Kasumi-1 (cell line): ENCODE measurements at places on chromosomes 1 and 21.

DNA sequence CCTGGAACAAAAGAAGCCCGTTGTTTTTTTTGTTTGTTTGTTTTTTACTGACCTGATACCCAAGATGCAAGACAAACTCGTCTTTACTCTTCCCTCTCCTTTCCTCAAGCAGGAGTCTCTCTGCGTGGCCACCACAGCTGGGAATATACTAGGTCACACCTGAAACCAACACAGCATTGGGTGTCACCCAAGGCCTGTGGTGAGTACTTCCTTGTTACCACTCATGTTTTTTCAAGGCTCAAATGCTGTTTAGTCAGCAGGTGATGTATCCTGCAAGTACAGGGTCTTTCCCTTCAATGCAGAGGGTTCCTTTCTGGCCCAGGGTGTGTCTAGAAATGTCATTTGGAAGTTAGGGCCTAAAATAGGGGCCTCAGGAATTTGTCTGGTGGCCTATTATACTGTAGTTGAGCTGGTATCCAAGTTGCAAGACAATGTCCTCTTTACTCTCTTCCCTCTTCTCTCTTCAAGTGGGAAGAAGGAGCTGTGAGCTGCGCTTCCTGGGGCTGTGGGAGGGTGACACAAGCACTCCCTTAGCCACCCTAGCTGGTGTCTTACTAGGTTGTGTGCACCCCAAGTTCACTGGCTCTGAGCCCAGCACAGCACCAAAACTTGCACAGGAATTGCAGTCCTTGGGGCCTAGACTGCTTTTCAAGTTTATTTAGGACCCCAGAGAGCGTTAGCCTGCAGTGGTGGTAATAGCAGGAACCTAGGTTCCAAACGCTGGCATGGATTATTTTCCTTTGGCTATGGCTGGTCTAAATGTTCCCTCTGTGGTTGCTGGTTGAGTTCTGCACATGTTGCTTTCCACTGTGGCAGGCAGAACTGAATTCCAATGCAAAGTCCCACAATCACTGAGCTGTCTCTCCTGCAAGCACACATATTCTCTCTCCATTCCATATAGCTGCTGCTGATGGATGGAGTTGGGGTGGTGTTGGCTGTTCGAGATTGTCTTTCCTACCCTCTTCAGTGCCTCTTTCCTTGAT lies 91.4 kb upstream of the LYPLAL1 start:
- DNase-seq, result no peak

GRCh38 chr1:196890668-196891067 lies 2.8 kb downstream of the CFHR4 start:
- DNase-seq, result no peak

DNA sequence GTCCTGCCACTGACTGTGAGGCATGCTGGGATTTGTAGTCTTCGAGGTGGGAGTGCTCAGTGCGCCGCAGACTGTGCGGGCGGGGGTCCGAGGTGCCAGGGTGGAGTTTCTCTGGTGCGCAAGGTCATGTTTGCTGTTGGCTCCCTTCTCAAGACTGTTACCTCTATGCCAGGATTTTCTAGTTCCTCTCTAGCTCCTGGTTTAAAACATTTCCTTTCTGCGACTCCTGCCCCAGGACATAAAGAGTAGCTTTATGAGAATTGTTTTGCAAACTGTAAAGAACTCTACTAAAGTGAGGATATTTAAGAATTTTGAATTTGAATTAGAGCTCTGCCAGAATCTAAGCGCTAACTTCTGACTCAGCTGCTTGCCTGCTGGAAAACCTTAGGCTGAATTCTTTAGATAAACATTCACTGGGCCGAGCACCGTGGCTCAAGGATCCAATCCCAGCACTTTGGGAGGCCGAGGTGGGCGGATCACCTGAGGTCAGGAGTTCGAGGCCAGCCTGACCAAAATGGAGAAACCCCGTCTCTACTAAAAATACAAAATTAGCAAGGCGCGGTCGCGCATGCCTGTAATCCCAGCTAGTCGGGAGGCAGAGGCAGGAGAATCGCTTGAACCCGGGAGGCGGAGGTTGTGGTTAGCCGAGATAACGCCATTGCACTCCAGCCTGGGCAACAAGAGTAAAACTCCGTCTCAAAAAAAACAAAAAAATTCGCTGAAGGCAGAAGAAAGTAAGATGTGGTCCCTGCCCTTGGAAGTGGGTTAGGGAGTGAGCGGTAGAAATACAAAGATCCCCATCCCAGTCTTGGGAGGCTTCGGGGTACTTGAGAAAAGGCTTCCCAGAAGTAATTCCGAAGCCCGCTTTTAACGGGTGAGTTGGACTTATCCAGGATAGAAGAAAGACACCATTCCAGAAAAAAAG lies 992 bp upstream of the USP48 start:
- peak; percentile 89 for DNase-seq

DNA sequence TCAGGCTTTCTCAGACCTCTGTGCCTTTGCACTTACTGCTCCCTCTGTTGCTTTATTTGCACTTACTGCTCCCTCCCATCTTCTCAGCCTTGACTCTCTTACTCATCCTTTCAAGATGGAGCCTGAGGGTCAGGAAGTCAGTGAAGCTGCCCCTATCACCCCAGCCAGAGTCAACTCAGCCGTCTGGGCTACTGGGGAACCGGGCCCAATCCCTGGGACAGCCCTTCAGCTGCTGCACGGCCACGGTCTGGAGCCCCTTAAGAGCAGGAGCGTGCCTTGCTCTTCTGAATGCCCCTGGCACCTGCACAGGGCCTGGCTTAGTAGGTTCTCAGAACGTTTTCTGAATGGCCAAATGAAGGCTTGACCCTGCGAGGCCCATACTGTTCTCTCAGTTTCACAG lies 244.4 kb downstream of the FOXD2 start:
- DNase-seq, result no peak

DNA sequence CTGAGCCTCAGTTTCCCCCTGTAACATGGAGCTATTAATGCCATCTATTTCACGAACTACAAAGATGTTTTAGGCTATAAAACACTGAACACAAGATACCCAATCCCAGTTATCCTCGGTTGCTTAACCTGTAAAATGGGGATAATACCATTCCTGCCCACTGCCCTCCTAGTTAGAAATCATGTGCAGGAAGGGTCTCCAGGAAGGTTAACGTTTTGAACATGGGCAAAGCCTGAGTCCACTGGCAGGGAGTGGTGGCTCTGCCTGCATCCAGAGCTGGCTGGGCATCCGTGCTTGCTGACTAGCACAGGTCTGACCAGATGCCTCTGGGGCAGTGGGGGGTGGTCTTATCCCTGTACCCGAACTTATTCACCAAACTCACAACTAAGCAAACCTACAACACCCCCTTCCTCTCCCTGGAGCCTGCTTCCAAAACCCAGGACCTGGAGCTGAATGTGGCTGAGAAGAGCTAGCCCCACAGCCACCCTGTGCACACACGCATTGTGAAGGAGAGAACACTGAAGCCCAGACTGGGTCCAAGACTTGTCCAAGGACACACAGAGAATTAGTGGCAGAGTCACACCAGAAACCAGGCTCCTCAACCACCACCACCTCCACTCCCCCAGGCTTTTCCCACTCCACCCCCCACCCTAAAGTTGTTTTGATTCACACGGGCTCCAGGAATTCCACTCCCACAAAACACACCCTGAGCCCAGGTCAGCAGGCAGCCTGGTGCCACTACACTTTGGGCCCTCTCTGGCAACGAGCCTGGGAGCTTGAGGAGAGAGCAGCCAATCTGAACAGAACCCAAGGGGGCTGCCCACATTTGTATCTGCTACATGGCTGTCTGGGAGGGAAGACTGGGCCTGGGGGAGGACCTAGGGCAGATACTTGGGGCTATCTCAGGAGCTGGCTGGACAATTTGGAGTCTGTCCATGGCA lies 1.6 kb downstream of the E2F2 start:
- DNase-seq, result no peak

- no peak for DNase-seq
These were observed 986 bp downstream of the H6PD start for GRCh38 chr1:9235560-9235959.

DNA sequence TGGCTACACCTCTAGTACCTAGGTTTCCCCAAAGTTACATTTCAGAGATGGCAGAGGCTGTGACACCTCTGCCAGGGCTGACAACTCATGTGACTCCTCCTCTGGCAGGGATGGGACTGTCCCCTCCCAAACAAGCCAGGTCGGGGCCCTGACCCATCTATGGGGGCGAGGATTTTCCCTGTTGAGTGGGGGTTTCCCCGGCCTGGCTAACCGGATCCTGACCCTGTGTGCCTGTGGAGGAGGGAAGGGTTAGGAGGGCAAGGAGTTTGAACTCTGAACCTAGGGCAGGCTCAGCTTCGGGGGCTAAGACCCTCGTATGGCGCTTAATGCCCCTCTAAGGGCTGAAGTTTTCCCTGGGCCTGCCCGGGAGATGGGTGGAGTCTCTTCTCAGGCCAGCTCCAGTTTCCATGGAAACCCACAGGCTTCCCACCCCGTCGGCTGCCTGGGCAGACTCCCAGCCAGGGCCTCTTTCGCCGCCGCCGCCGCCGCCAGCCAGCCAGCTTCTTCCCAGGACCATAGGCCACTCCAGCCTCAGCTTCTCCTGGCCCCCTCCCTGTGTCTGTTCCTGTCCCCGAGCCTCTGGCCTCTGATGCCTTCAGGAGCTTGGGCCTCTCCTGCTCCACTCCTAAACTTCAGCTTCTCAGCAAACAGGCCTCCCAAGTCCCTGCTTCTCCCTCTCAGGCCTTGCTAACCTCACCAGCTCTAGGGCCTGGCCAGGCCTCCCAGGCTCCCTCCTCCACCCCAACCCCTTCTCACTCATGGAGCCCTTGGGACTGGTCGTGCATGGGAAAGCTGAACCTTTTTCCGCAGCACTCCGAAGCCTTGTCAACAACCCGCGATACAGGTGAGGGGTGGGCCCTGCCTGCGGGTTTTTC lies at the start of gene BTBD19:
Gene BTBD19, plus strand, starts transcription at position 461 of the 875 bp plus-strand sequence. Its CDS starts 298 bp downstream, at position 759.
- DNase-seq, result peak; percentile 62

- DNase-seq, result no peak
These were observed 251.7 kb downstream of the BRINP3 start for GRCh38 chr1:190226006-190226405.

GRCh38 chr1:61742620-61743430 lies 545 bp downstream of the PATJ start:
- DNase-seq, result no peak

DNA sequence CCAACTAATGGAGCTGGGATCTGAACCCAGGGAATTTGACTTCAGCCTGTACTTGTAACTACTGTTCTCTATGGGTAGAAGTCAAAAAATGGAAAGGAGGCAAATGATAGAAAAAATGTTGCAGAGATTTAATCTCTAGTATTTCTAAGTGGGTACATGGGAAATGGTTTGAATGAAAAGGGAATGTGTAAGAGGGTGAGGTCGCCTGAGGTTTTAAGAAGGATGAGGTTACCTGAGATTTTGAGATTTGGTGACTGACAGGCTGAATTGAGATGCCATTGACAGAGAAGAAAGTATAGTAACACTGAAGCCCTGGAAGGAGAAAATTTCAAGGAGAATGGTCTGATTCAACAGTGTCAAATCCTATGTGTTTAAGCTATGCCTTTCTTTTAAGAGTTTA lies 5.5 kb downstream of the CAMSAP2 start:
- no peak for DNase-seq

GRCh38 chr21:45131537-45131999 lies 57.2 kb downstream of the ADARB1 start:
- no peak for DNase-seq

DNA sequence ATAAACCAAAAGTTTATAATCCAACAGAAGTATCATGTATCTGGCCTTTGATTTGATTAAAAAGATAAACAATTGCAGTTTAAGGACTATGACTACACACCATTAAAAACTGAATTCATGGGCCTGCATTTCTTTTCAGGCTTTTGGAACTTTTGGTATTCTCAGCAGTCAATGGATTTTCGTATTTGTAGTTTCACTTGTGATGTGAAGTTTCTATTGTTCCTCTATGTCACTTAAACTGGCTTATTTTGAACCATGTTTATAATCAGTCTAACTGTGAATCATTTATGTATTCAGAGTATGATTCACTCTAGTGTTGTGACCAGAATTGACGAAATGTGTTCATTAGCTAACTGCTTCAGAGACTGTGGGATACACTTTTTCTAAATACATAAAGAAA lies 132.9 kb downstream of the COQ8A start:
- no peak for DNase-seq

GRCh38 chr1:44662683-44663030 lies 11.6 kb downstream of the TMEM53 start:
- no peak for DNase-seq

- no peak for DNase-seq
These were observed 134.9 kb downstream of the RUNX1 start for GRCh38 chr21:34914239-34914638.

- DNase-seq, result no peak
These were observed 73.9 kb downstream of the KLHDC7A start for GRCh38 chr1:18554597-18554996.

DNA sequence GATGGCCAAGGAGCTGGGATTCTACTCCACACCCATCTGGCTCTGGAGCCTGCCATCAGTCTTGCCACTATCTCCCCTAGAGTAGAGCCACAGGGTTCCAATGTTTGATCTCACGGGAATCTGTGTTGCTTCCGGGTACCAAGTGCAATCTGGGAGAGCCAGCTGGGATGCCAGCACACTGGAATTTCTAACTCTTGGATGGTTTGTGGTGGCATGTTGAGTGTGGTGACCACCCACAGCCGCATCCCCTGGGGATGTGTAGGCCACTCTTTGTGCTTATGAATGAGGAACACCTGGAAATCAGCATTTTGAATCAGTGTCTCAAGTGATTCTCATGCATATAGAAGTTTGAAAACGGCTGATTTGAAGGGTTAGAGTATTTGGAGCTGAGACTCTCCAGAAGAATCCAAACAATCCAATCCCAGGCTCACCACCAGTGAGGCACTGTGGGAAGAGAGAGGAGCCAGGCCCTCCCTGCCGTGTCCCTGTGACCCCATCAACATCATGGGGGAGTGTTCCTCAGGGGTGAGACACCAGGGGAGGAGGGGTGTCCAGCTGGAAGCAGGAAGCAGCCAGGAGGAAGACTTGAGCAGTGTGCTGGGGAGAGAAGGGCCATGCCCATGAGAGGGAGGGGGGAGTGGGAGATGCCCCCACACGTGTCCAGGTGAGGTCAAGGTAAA lies 13.4 kb downstream of the FBLIM1 start:
- no peak for DNase-seq

- DNase-seq, result no peak
These were observed 897.2 kb downstream of the ADGRL2 start for GRCh38 chr1:82697965-82698364.

- DNase-seq, result no peak
These were observed 1418.3 kb downstream of the NCAM2 start for GRCh38 chr21:22416555-22416954.

DNA sequence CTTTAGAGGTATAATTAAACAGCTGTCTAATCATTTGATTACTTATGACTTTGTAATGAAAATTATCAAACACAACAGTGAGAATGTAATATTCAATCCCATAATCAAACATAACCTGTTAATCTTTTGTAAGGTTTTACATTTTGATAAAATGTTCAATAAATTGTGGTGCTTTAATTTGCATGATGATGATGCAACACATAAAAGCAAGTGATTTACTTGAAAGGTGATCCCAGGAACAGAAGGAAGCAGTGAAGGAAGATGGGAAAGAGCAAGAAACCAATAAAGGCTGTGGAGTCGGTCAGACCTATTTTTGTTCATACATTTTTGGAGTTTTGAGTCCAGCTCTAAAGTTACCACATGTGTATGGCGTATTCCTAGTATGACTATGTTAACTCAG lies 29.6 kb downstream of the ZNF695 start:
- DNase-seq, result no peak
